ENCODE measurements at places on chromosomes 13 and 19.
A peak's percentile ranks its signal among the peaks of the same experiment; 100 is the strongest.

GRCh38 chr19:35975608-35976214, 19.3 kb upstream of the SDHAF1 start:
- no peak for DNase-seq

DNA sequence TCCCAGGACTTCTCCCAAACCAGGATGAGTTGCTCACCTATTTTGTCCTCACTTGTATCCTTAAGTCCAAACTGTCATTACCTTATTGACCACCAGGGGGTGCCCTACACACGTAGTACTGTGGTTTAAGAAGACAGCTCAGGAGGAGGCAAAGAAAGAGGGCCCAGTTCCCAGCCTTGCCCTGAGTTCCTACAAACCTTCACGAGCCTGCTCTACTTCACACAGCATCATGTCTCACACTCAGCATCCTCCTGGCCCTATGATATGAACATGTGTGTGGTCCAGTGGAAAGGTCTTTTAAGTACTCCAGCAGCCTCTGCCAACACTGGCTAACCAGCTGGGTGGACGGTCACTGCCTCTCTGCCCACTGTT, 8.1 kb upstream of the ZNF784 start:
- peak; percentile 95 for DNase-seq

DNA sequence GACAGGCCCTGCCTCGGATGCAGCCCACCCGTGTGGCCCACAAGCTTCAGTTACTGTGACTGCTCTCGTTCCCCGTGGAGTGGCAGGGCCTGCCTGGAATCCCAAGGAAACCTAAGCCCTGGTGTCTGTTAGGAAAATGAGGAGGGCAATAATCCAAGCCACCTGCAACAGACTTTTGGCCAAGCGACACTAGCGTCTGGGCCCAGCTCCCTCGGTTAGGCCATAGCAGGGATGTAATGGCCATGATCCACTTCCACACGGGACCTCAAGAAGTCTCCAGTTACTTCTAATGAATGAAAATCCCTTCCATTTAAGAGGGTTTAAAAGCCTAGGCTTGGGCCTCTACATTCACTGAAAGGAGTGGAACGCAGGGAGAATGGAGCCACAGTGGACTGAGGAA, 8.9 kb downstream of the ZC3H4 start:
- DNase-seq, result no peak

GRCh38 chr13:30796631-30797601, 61.6 kb downstream of the ALOX5AP start:
- no peak for DNase-seq

- DNase-seq, result no peak
Observed at GRCh38 chr13:30805603-30806011, 70.3 kb downstream of the ALOX5AP start.

DNA sequence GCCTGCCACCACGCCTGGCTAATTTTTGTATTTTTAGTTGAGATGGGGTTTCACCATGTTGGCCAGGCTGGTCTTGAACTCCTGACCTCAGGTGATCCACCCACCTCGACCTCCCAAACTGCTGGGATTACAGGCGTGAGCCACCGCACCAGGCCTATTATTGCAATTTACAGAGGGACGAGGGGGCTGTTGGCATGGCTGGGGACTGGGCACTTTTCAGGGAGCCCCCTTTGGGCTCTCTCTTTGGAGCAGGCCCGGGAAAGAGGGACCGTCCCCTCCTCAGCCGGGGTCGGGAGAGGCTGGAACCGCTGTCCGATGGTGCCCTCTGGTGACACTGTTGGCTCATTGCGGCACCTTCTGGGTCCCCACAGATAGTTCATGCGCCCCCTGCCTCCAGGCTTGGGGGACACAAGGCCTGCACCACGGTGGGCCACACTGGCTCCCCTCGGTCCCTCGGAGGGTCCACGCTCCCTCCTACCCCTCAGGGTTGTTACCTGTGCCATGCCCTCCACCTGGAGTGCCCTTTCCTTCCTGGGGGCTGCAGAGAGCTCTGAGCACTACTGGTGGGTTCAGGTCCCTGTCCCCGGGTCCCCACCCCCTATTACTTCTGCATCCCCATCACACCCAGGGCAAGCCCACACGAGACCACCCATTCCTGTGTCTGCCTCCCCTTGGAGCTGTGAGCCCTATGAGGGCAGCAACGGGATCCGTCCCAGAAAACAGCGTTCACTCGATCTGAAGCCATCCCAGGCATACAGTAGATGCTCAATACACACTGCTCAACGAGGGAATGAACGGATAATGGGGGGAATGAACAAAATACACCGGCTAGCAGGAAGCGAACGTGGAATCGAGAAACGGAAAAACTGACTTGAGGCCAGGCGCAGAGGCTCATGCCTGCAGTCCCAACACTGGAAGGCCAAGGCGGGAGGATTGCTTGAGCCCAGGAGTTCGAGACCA, 12.5 kb downstream of the FEM1A start:
- DNase-seq, result peak; percentile 63

DNA sequence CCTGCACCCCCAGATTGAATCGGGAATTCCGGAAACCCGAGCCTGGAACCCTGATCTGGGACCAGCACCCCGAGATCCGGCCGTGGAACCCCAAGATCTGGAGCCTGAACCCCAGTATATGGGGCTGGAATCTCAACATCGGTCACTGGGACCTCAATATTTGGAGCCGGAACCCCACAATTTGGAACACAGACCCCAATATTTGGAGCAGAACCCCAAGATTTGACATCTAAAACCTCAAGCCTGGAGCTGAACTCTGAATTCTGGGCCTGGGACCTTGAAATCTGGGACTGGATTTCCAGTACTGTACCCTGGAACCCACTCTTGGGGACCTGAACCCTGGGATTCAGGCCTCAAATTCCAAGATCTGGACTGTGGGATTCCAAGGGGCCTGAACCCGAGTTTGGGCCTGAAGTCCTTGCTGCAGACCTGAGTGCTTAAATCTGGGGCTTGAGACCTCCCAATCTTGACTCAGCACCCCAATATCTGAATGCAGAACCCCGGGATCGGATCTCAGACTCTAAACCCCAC, 629 bp downstream of the LRFN3 start:
- no peak for DNase-seq

- DNase-seq, result no peak
Observed at GRCh38 chr19:16034180-16034579, 42.1 kb upstream of the TPM4 start.

DNA sequence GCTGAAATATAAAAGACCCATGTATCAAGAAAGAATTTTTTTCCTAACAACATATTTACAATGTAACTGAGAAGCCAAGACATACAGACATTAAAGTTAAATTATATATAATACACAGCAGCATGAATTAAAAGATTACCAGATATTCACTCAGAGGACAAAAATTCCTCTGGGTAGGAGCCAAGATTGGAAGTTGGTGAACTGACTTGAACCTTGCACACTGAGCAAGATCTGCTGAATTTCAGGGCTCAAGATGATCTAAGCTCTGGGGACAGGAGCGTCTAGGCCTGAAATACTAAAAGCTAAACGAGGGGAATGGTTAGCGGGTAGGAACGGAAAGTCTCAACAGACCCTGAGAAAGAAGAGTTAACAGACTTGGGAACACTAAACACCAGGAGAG, 8.5 kb downstream of the FOXO1 start:
- no peak for DNase-seq

- no peak for DNase-seq
Observed at GRCh38 chr13:37364007-37364406, 234.6 kb downstream of the POSTN start.

DNA sequence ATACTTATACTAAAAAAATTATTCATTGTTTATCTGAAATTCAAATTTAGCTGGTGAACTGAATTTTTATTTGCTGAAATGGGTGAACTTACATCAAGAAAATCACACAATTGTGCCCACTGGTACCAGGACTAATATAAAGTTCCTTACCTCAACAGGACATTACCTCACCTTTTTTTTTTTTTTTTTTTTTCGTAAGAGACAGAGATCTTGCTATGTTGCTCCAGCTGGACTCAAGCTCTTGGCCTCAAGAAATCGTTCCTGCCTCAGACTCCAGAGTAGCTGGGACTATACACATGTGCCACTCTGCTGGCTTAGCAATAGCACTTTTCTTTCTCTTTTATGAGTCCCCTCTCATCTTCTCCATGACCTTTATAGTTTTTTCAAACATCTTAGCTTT, 22.5 kb upstream of the NDFIP2 start:
- no peak for DNase-seq

- DNase-seq, result no peak
Observed at GRCh38 chr13:49693191-49693733, 2.0 kb upstream of the EBPL start.

GRCh38 chr19:9060564-9061340, 26.1 kb upstream of the OR1M1 start:
- DNase-seq, result no peak

DNA sequence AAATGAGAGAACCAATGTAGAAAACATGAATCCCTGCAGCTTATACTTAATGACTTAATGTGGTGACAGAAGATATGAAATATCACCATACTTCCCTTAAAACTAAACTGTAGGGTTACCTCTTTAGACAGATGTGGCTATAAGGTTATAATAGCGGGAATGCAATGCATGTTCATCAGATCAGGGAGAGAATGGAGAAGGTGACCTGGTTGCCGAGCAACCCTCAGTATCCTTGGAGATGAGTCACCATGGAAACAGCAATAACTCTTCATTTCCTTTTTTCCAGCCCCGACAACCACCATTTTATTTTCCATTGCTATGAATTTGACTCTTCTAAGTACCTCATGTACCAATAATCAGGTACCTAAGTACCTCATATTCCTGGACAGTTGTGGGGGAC, 28.0 kb upstream of the ZNF835 start:
- DNase-seq, result no peak

- no peak for DNase-seq
Observed at GRCh38 chr13:32116210-32116609, 84.6 kb downstream of the FRY start.

GRCh38 chr19:28999724-29000433, 213.1 kb downstream of the UQCRFS1 start:
- DNase-seq, result no peak

GRCh38 chr19:10107254-10107653, 1.1 kb downstream of the PPAN start:
- no peak for DNase-seq

DNA sequence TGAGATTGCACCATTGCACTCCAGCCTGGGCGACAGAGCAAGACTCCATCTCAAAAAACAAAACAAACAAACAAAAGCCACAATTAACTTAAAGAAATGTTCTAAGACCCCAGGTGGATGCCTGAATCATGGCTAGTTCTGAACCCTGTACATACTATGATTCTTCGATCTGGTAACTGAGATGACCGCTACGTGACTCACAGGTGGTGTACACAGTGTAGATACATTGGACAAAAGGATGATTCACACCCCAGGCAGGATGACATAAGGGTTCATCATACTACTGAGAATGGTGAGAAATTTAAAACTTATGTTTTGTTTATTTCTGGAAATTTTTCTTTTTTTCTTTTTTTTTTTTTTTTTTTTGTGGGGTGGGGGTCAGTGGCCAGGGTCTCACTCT, 6.5 kb downstream of the ZNF426 start:
- DNase-seq, result no peak

- no peak for DNase-seq
Observed at GRCh38 chr19:40502647-40503319, 36.0 kb downstream of the SPTBN4 start.

GRCh38 chr13:37539976-37540605, 58.5 kb downstream of the POSTN start:
- DNase-seq, result no peak

GRCh38 chr13:51916051-51916818, 54.5 kb downstream of the CCDC70 start:
- DNase-seq, result no peak

- DNase-seq, result no peak
Observed at GRCh38 chr19:35797663-35798062, 15.0 kb downstream of the PRODH2 start.

GRCh38 chr19:32649751-32650150, 25.2 kb downstream of the ANKRD27 start:
- no peak for DNase-seq

GRCh38 chr13:32384702-32385101, 43.2 kb downstream of the N4BP2L1 start:
- no peak for DNase-seq

DNA sequence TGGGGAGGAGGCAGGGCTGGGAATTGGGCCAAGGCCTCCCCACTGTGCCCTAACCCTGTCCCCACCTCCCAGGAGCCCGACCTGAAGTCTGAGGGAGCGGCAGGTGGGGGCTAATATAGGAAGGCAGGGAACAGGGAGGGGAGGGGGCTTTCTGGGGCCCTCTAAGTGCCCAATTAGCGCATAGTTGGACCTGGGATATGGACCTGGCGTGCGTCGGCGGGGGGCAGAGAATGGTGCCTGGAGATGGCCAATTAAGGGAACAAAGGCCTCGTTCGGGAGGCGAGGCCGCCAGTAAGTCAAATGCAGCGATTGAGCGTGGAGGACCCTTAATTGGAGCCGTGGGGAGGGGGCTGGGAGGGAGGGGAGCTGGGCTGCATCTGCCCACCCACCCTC, at the start of gene C19orf85:
Gene C19orf85, minus strand, starts transcription at position 90 of the 393 bp plus-strand sequence. CDS start 197 bp downstream, outside the sequence.
- DNase-seq, result no peak

GRCh38 chr13:101452519-101453485, at the start of gene ITGBL1:
TSS of gene ITGBL1 (plus strand) at chr13:101452675. CDS start at chr13:101452834, 159 bp downstream.
- DNase-seq, result no peak

- no peak for DNase-seq
Observed at GRCh38 chr19:56116606-56117005, 4.5 kb downstream of the ZNF787 start.

- DNase-seq, result no peak
Observed at GRCh38 chr19:30968210-30968609, 381.0 kb downstream of the TSHZ3 start.

DNA sequence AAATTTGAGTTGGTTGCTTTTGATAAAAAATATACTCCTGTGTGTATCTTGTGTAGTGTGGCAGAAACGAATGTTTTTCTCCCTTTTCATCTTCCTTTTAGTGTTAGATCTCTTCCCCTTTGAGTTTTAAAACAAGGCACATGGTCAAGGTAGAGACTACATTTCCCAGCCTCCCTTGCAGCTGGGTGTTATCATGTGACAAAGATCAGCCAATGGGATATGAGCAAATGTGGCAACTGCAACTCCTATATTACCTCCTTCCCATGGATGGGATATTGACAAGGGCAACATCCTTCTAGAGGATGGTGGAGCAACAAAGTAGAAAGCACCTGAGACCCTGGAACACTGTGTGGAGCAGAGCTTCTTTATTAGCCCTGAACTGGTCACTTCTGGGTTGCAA, 42.4 kb downstream of the ADGRE3 start:
- peak; percentile 2 for DNase-seq

- no peak for DNase-seq
Observed at GRCh38 chr13:90577726-90578125, 769.8 kb upstream of the MIR17HG start.

GRCh38 chr13:66977161-66977560, 253.0 kb downstream of the PCDH9 start:
- DNase-seq, result no peak

- DNase-seq, result no peak
Observed at GRCh38 chr13:31749929-31750328, 10.6 kb downstream of the RXFP2 start.

- DNase-seq, result no peak
Observed at GRCh38 chr19:15298847-15299567, 33.3 kb downstream of the BRD4 start.

- DNase-seq, result no peak
Observed at GRCh38 chr13:33392794-33393405, 107.3 kb upstream of the STARD13 start.

All from CD4-positive, alpha-beta T cell treated with Interleukin-2 at 100 ng/mL for 4 hours (primary cell).